ENCODE measurements at places on chromosomes 7 and 10.
A peak's percentile ranks its signal among the peaks of the same experiment; 100 is the strongest.

GRCh38 chr10:32943854-32944661, 14.0 kb downstream of the ITGB1 start:
- DNase-seq: no peak

- DNase-seq: no peak
Measured at GRCh38 chr10:99531696-99532593, 797 bp upstream of the NKX2-3 start.

DNA sequence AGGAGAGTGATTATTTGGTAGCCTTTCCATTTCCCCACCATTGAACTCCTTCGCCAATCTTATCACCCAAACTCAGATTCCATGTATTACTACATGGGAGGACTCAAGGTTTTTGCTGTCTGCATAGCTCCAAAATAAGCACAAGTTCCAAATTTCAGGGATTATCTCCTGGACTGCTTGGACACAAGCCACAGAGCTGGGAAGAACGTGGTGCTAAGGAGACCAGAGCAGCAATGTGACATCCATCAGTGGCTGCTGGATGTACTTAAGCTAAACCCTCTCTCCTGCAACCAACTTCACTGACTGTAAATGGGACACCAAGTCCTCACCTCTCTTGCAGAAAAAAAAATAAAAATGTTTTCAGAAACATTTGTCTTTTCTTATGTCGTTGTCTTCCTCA, 56.3 kb downstream of the NRP1 start:
- no peak for DNase-seq

DNA sequence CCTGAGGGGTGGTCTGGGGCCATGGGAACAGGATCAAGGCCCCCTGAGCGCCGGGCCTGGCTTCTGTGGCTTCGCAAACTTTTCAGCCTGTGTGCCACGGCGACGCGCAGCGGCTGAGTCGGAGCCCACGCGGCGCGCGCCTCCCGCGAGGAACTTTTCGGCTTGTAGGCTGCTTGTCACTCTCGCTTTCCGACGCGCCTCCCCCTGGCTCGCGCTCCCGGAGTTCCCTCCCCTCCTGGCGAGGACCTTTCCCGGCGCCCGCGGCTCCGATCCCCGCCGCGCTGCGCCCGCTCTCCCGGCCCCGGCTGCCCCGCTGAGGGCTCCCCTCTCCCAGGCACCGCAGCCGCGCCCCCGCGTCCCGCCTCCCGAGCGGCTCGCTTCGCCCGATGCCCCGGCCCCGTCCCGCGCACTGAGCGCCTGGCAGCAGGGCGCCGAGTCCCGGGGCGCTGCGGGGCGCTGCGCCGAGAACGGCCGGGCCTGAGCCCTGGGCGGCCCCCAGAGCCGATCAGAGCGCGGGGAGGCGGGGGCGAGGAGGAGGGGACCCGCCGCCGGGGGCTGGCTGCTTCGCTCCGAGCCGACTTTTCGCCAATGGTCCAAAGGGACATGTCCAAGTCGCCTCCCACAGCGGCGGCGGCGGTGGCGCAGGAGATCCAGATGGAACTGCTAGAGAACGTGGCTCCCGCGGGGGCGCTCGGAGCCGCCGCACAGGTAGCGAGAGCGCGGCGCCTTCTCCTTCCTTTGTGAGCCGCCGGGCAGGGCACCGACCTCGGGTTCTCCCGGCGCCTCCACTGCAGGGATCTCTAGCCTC, at the start of gene CACNB2:
Gene CACNB2 (plus strand): TSS at position 276 of the 808 bp plus-strand sequence.
- no peak for DNase-seq

GRCh38 chr10:43903451-43903850, 254.8 kb upstream of the ZNF32 start:
- no peak for DNase-seq

GRCh38 chr7:121328508-121329190, at the start of gene WNT16:
Gene WNT16 (plus strand): TSS chr7:121329000. CDS start chr7:121329293, 293 bp downstream.
- no peak for DNase-seq

- DNase-seq: no peak
Measured at GRCh38 chr7:12905671-12906070, 218.2 kb downstream of the ARL4A start.

- no peak for DNase-seq
Measured at GRCh38 chr7:117188949-117189592, 133.8 kb downstream of the WNT2 start.

DNA sequence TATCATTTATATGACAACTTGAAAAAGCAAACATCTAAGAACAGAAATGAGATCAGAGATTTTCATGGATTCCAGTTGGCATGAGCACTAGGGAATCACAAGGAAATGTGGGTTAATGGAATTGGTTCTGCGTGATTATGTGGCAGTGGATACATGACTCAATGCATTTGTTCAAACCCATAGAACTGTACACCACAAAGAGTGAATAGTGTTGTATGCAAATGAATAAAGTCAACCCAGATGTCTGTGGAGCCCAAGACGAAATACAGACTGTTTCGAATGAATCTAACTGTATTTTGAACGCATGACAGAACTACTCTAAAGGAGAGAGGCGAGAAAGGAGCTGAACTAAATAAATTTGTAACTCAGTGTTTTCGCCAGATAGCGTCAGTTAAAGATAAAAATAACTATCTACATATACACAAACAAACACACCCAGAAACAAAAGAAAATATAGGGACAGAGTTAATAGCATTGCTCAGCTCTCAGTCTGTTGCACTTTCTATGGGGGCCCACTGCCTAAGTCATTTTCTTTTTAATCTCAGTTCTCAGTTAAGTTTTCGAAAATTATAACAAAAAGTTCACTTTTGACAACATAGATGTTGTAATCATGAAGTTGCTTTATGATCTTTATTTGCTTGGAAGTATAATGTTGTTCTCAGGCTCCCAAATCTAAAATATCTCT, 636.7 kb upstream of the SEMA3D start:
- no peak for DNase-seq

GRCh38 chr7:191981-192649, at the start of gene FAM20C:
Gene FAM20C (plus strand): TSS chr7:192571. CDS start chr7:193200, 629 bp downstream.
- DNase-seq: peak; percentile 11

- DNase-seq: no peak
Measured at GRCh38 chr7:157650801-157651200, 314.0 kb downstream of the DNAJB6 start.

DNA sequence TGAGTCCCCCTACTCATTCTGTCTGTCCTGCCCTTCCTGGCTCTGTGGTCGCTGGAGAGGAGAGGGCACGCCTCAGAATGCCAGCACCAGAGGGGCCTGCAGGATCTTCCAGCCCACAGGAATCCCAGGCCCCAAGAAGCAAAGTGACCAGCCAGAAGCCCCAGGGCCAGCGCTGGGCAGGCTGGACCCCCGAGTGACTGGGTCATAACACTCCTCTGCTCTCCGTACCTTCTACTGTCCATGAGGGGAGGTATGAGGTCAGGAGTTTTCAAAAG, 102.6 kb upstream of the GPR26 start:
- DNase-seq: no peak

- DNase-seq: no peak
Measured at GRCh38 chr10:61793760-61794703, 107.5 kb upstream of the ARID5B start.

DNA sequence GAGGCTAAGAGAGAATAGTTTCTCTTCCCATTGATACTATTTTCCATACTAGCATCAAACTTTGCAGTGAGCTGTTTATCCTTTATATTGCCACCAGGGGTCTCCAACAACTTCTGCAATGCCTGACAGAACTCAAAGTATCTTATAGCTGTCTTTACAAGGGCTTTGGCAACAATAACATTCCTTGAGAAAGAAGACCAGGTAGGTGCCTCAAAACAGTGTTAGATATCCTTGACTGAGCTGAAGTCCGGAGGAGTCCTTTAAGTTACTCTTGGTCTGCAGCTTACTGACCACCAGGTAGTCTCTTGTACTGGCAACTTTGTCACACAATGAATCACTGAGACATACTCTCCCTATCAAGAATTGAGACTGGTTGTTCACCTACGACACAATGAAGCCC, 30.0 kb upstream of the TES start:
- DNase-seq: no peak

DNA sequence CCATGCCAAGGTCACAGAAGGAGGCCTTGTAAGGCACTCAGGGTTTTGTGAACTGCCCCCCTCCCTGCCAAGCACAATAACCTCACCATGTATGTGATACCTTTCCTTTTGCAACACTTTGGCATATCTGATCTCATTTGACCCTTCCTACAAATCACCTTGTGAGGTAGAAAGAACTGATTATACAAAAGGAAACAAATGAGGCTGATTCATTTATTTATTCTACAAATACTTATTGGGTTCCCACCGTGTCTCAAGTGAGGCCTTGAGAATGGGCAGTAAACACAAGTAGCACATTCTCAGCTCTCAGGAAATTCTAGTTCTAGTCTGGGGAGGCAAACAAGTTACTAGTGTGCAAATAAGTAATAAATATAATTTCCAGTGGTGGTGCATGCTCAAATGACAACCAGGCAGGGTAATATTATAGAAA, 19.6 kb downstream of the PLCE1 start:
- no peak for DNase-seq

Data from effector CD4-positive, alpha-beta T cell (primary cell).